ENCODE measurements at places on chromosomes 1 and 21.

DNA sequence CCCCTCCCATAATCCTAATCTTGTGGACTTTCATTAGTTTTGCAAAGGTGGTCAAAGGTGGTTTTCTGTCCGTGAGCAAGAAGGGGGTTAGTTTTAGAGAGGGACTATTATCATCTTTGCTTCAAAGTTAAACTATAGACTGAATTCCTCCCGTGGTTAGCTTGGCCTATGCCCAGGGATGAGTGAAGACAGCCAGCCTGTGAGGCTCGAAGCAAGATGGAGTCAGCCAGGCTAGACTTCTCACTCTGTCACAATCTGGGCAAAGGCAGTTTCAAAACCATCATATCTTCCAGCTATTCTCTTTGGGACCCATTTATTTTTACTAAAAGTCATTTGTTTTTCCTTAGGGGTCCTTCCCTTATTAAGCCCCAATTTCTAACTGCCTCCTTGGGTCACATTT is 12.9 kb upstream of the ENO1 start:
- DNase-seq: no peak

- no peak for DNase-seq
Observed at GRCh38 chr1:184536246-184536985, 149.6 kb downstream of the C1orf21 start.

DNA sequence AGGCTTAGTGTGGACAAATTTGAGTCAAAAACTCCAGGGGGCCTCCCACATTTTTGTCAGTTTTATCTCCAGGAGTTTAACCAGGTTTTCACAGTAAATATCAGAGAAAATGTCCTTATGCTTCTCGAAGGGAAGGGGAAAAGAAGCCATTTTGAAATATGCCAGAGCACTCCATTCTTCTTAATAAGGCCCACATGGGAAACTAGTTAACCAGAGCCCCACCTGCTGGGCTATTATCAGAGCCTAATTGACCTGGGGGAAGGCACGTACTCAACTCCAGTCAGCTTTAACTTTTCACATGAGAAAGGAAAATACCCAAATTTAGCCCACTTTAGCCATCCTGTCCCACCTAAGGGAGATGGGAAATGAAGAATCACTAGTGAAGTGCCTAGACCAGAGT is 296.3 kb downstream of the PTBP2 start:
- no peak for DNase-seq

DNA sequence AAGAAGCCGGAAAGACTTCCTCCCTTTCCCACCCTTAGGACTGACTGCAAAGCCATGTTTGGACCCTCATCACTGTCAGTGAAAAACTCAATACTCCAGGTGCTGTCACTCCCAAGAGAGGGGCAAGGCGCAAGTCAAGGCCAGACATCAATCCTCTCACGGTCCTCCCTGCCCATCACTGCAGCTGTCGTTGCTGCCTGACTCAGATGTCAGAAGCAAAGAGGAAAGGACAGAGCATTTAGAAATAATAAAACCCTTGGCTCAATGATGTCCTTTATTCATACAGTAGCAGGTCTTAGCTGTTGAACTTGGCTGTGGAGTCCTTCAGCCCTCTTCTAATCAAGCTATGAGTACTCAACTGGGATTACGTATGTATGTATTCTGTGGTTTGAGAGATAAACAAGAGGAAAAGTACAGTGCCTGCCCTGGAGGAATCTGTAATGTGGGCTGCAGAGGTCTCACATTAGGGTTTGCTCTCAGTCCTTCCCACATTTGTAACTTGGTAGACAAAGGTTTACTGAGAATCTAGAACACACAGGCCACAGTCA is 13.5 kb downstream of the SUSD4 start:
- no peak for DNase-seq

DNA sequence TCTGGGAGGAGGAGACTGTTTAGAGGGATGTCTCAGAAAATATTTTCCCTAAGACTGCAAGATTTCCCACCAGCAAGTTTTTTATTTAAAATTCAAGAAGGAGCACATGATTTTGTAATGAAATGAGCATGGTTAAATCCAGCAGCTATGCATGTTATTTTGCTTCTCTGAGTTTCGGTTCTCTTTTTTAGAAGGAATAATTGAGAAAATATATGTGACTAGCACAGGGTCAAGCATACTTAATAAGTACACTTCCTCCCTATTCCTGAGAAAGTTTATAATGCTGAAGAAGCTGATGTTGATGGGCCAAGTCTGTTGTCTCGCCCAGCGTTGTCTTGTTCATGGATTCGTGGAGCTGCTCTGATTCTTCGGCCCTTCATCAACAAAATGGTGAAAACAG is 51.2 kb downstream of the EXO1 start:
- DNase-seq: no peak

DNA sequence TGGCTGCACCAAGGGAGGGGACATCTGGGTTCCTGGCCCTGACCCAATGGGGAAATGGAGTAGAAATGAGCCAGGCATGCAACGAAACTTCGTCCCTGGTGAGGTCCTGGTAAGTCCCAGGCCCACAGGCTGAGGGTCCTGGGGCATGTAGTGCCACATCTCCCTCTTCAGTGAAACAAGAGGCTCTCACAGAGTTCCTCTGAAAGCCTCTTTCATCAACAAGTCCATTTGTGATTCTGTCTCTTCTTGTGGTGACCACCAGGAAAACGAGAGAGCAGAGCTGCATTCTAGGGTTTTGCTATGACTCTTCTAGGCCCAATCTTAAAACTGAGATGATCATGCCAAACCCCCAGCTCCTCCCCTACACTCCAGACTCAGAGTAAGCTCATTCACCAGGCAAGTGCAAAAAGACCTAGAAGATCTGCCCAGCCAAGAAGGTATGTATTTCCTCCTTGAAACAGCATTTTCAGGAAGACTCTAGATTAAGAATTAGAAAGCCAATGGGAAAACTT is 24.3 kb upstream of the RNF220 start:
- DNase-seq: no peak

DNA sequence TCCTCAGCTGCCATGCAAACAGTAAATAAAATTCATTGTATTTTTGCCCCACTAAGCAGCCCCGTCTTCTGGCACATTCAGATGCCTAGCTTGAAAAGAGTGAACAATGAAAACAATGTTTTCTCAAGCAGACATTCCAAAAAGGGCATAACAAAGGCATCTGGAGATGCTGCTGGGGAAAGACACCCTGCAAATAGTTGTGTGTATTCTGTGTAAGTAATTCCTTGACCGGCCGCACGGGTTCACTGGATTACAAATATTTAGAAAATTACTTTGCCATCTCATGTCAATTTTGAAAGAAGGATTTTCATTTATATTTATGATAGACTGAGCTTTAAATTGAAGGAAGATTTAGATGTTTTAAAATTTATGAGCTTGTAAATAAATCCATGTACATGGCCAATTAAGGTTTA is 142.2 kb downstream of the SLC45A1 start:
- no peak for DNase-seq

DNA sequence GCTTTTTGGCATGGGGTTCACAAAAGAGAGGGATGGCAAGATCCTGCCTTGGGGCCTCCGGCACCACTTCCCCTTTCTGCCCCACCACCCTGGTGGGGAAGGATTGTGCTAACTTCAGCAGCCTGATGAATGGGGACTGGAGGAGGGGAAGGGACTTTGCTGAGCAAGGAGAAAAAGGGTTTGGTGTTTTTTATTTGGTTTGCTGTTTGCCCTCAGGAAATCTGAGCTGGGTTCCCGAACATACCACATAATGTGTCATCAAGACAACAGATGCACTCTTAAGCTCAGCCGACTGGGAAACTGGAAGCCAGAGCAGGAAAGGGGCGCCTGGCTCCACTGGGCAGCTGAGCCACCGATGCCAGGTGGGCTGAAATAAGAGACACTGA is 19.8 kb downstream of the OLFML2B start:
- peak; percentile 87 for DNase-seq

GRCh38 chr1:41420351-41420750 is 59.1 kb downstream of the FOXO6 start:
- DNase-seq: no peak

GRCh38 chr1:26848941-26849774 is 13.8 kb upstream of the SFN start:
- DNase-seq: no peak

- DNase-seq: no peak
Observed at GRCh38 chr1:101438359-101438758, 201.5 kb downstream of the S1PR1 start.

- DNase-seq: no peak
Observed at GRCh38 chr1:15262706-15263105, 15.7 kb downstream of the FHAD1 start.

DNA sequence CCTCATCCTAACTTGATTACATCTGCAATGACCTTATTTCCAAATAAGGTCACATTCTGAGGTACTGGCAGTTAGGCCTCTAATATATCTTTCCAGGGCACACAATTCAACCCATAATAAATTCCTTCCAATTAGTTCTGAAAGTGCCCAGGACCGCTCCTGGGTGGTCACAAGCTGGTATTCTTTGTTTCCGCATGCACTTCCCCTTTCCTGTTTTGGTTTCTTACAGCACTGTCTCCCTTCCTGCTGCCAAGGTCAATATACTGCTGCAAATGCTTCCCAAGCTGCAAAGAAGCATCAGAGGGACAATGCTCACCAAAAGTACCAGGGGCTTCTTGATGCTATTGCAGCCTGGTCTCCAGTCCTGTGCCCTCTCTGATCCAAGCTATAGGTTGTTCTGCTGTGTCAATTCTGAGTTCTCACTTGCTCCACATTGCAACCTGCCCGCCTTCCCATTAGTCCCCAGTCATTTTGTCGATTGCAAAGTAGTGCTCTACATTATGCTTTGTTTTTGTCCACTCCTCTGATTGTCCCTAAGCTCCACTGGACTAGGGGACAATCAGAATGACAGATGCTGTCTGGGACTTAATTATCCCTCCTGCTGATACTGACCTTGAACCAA is 13.9 kb upstream of the XPR1 start:
- DNase-seq: peak; percentile 22

DNA sequence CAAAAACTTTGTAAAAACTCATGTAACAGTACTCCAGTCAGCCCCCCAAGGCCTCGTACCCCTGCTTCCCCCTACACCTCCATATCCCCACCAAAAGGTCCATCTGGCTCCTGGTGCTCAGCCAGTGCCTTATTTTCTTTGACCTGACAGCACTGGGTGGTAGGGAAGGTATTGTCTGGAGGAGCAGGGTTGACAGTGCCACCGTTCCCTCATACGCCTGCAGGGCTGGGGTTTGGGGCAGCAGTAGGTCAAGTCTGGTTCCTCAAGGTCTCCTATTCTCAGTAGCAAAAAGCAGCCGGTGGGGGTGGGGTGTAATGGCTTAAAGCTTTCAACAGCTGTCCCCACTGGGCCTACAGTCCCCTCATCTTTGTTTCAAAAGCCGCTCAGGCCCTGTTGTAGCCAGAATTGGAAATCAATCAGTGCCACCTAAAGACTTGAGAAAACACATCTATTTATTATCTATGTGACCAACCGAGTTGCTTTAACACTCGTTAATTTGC is 25.3 kb upstream of the TTF2 start:
- no peak for DNase-seq
